Peyer's patch (tissue), 4 donors: ENCODE measurements at places on chromosomes 1 and 21. TPM values are rescaled to one million over a fixed set of nuclear protein-coding genes. Genes with fewer than 3 reads are reported as not detected.

Gene CAMK1G
- total RNA-seq: not detected

Gene PADI6
- total RNA-seq: not detected

Gene TUT4
- 22.1 TPM for total RNA-seq

Gene F3
- 76.9 TPM for total RNA-seq

Gene LRRC8B
- 6.0 TPM for total RNA-seq

Gene OR14K1
- total RNA-seq: not detected

- no peak for DNase-seq
Observed at GRCh38 chr1:82836213-82836972, 1035.7 kb downstream of the ADGRL2 start.

- DNase-seq: peak; percentile 81
Observed at GRCh38 chr1:119948342-119949214, 52.3 kb upstream of the ADAM30 start.

DNA sequence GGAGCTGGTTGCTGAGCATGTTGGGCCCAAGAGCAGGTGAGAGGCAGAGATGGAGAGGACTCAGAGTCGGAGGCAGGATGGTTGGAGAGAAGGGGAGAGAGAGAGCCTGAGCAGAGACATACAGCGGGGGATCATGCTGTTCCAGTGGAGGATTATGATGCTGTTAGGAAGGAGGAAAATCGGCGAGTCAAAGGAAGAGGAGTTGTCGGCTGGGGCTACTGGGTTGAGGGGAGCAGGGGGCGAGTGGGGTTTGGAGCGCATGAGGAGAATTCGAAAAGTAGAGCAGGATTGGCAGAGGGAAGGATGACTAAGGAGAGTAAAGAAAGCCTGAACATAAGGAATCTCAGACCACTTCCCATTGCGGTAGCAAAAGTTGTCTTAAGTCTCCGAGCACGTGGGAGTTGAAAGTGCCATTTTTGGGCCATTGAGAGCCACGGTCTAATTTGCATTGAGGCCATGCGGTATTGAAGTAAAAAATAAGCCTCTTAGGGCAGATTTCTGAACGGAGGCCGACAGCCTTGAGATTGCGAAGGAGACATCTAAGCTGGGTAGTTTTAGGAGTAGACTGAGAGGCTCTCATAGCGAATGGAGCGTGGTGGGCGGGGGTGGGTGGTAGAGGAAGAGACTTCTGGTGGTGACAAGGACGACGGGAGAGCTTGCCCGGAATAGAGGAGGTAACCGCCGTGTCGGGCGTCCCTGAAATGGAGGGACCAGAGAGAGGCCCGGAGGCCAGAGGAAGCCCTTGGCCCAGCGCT, 140.4 kb upstream of the ETV3 start:
- no peak for DNase-seq

DNA sequence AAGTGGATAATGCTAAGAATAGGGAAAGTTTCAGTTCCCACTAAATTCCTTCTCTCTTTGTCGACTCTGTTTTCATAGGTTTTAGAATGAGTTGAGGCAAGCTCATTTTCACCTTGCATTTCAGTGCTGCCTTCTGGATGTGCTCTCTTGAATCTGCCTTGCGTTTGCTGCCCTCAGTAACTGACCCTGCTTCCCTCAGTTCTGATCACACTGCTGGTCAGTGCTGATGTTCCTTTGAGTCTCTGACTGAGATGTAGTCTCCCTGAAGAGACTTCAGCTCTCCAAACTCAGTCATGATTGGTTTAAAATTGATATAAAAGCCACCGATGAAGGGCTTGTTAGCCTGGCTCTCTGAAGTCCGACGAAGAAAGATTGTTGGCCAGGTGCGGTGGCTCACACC, 25.2 kb upstream of the HMGN1 start:
- DNase-seq: no peak

DNA sequence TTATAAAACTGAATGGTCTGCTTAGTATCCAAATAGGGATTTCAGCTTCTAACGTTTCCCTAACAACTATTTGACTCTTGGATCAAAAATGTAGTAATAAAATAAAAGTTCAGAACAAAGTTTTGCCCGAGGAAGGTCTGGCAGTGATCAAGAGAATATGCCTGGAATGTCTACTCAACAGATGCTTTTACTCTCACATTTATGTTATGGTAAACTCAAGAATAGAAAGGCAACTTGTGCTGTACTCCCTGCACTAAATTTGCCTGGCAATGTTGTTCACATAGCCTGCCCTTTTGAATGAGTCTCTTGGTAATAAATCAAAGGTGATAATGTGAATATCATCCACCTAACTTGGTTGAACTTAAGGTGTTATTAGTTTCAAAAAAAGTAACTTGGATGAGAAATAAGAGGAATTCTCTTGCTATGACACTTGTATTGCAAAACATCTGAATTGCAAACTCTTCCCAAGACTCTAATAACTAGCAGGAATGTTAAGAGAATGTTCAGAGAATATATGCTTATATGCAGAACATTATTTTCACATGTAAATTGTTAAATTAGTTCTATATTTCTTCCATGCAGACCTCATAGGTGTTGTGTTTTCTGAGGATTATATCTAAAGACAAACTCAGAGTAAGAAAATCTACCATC, 215.8 kb downstream of the COL24A1 start:
- no peak for DNase-seq

- DNase-seq: no peak
Observed at GRCh38 chr1:199272628-199273086, 633.8 kb downstream of the PTPRC start.

GRCh38 chr21:19266636-19267035, 863.1 kb upstream of the TMPRSS15 start:
- DNase-seq: no peak

GRCh38 chr1:113140588-113141446, 67.8 kb downstream of the LRIG2 start:
- peak; percentile 49 for DNase-seq

- DNase-seq: no peak
Observed at GRCh38 chr1:175866776-175867175, 123.4 kb upstream of the TNR start.

- no peak for DNase-seq
Observed at GRCh38 chr1:90712153-90712856, 4.8 kb downstream of the BARHL2 start.

- no peak for DNase-seq
Observed at GRCh38 chr1:8374356-8374755, 56.4 kb downstream of the SLC45A1 start.

DNA sequence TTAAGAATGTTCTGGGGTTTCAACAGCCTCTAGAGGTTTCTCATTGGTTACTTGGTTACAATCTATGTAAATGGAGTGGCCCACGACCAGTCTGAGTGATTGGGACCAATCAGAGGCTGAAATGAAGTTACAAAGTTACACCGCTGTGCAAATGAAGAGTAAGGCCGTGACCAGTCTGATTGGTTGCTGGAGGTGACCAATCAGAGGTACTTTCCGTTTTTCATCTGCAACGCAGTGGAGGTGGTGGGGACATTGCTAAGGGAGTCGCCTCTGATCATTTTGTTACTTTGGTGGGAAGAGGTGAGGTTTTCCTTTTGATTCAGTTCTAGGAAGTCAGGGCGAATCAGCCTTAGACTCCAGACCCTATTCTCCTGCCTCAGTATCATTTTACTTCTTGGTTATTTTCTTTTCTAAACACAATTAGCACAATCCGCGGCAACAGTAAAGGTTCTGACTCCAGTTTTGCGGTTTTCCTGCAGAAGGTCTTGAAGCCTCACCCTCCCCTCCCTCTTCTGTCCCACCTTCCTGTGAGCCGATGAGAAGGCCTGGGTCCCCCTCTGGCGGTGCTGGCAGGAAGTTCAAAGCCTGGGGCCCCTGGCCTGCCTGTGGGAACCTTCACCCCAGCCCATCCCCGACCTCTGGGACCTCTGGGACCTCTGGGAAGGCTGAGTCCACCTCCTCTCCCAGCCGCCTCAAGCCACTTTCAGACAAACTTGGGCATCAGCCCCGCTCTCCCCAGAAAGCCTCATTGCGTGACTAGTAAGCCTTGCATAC, 38.7 kb upstream of the TTC34 start:
- DNase-seq: no peak

DNA sequence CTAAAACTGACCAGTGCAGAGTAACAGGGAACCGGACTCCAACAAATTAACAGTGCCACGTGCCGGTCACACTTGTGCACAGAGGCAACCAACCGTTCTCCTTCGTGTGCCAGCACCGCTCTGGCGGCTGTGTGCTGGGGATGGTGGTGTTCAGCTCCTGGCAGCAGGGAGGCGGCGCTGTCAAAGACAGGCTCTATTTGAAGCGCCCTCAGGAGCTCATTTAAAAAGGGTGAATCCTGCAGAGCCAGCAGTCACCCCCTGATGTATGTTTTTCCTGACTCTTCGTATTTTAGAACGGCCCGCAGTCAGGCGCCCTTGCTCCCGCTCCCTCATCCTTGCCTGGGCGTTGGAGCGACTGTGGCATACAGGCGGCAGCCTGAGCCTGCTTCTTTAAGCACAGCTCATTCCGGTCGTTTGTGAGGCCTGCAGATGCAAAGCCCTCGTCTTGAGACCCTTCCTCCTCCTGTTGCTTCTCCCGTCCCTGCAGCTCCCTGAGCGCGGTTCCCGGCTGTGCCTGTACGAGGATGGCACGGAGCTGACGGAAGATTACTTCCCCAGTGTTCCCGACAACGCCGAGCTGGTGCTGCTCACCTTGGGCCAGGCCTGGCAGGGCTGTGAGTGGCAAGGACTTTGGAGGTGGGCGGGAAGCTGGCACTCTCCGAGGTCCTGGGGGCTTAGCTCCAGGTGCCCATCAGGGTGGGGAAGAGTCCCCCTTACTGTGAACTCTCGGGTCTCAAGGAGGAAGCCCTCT, 1.1 kb downstream of the DFFB start:
- DNase-seq: no peak

DNA sequence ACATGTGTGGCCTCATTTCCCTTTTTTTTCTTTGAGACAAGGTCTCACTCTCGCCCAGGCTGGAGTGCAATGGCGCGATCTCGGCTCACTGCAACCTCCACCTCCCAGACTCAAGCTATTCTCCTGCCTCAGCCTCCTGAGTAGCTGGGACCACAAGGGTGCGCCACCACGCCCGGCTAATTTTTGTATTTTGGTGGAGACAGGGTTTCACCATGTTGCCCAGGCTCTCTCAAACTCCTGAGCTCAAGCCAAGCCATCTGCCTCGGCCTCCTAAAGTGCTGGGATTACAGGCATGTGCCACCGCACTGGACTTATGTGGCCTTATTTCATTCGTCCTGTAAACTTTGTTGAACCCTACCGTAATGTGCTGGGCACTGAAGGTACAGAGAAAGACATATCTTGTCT, 569 bp upstream of the WARS2 start:
- DNase-seq: no peak

- DNase-seq: no peak
Observed at GRCh38 chr1:233815865-233816264, 88.6 kb upstream of the SLC35F3 start.

DNA sequence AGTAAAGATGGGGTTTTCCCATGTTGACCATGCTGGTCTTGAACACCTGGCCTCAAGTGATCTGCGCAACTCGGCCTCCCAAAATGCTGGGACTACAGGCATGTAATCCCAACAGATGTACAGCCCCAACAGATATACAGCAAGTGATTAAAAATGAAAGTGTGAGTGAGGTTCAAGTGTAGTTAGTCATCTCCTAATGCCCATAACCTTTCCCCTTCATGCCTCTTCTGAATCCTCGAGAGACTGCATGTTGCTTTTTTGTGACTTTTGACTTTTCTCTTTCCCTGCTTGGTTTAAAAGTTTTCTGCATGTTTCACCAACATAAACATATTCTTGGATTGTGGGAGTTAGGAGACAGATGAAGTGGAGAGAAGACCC, 31.2 kb downstream of the KCNK2 start:
- DNase-seq: no peak

DNA sequence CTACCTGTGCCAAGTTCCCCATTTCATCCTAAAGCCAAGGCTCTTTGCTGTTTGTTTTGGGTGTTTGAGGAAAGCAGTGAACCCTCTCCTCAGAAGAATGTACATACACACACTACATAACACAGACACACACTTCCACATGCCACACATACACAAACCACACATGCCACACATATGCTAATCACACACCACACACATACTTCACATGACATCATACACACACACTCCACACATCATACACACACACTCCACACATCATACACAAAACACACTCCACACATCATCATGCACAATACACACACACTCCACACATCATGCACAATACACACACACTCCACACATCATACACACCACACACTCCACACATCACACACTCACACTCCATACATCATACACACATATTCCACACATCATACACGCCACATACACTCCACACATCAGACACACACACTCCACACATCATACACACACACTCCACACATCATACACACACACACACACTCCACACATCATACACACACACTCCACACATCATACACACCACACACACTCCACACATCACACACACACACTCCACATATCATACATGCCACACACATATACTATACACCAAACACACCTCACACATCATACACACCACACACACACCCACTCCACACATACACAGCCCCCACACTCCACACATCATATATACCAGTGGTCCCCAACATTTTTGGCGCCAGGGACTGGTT, 22.7 kb upstream of the ZNF436 start:
- no peak for DNase-seq

DNA sequence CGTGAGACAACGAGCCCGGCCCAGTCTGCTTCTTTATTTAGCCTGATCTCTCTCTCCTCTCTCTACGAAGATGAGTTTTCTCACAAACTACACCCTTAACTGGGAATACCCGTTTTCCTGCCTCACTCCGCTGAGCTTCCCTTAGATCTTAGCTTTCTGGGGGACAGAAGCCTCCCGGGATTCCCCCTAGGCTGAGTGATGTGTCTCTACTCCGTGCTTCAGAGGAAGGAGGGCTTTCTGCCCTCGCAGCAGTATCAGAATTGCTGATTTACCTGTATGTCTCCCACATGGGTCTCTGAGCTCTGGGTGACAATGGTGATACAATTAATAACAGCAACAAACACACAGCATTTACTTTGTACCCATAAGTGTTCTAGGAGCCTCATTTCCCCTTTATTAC, 1.0 kb downstream of the ZBTB17 start:
- DNase-seq: peak; percentile 44

GRCh38 chr21:42063571-42064521, 7.3 kb upstream of the UMODL1 start:
- peak; percentile 88 for DNase-seq

GRCh38 chr1:218339267-218339831, 5.8 kb upstream of the TGFB2 start:
- DNase-seq: no peak

- no peak for DNase-seq
Observed at GRCh38 chr1:197913495-197914276, 3.5 kb upstream of the LHX9 start.

DNA sequence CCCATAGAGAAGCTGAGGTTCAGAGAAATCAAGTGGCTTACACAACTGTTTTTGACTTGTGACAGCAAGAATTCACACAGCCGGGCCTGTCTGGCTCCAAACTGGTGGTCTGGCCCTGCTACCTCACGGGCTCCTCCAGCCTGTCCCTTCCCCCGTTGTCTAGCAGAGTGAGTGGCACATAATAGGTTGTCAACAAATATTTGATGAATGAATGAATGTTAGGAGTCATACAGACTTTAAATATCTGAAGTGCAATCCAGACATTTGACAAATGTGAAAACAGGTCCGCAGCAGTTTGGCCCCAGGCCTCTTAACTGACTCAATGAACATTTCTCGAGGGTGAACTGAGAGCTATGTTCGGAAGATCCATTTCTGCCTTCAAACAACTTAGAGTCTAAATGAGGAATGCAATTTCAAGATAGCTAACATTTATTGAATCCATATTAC, 1.1 kb upstream of the RHOC start:
- no peak for DNase-seq
